AG10803 (cell line): ENCODE measurements at places on chromosomes 4 and X.
A peak's percentile ranks its signal among the peaks of the same experiment; 100 is the strongest.

DNA sequence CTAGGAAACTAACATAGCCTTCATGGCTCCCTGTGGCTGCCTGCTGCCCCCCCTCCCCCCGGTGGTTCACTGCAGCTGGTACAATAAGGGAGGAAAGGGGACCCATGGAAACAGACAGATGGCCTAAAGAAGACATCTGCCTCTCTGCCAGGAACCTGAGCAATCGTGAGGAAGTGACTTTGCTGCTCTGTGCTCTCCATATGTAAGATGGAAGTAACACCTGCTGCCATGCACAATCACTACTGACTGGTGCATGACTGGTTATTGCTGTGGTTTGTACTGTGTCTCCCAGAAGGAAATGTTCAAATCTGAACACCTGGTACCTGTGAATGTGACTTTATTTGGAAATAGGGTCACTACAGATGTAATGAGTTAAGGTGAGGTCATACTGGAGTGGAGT, 43.6 kb downstream of the CD99L2 start:
- no peak for DNase-seq

DNA sequence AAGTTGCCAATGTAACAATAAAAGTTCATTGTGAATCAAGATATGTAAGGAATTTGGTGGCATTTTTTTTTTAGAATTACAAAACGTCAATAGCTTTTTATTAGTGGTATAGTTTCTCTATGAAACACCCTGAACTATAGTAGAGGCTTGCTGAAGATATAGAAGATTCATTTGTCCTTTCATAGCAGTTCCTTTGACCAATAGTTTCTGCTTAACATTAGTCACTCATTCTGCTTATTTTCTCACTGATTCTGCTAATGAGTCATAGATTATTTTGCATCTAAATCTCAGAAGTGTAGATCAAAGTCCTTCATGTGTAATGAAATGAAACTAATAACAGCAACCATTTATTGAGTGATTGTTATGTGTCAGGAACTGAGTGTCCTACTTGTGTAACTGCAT, 205.0 kb upstream of the TET2 start:
- DNase-seq: no peak

DNA sequence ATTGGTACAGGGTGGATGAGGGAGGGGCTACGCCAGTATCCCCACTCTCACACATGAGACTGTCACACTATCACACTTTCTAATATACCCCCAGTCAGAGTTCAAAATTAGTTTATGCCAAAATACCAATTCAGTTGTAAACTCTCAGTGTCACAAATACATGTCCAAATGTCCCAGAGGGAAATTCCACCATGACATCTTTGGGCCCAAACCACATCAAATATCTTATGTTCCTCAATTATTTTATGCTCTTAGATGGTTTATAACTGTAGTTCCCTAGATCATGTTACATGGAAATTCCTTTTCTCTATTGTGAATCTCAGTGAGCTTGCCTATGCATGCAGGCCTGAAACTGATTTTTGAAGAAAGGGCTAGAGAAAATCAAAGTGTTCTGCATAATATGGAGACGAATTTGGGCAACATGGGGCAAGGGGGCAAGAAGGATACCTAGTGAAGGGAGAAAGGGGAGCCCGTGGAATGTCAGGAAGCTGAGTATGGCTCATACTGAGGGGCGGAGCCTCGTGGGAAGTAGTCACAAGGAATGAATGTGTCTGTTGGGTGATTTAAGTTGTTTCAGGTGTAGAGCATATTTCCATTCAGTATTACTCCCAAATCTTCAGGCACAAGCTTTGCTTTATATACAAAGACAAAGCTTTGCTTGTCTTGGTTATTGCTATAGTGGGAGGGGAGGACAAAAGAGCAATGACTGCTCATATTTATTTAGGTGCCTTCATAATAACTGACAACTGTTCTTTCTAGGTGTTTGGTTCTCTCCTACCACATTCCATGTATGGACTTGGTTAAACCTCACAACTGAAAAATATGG, 40.8 kb downstream of the CLNK start:
- DNase-seq: no peak

DNA sequence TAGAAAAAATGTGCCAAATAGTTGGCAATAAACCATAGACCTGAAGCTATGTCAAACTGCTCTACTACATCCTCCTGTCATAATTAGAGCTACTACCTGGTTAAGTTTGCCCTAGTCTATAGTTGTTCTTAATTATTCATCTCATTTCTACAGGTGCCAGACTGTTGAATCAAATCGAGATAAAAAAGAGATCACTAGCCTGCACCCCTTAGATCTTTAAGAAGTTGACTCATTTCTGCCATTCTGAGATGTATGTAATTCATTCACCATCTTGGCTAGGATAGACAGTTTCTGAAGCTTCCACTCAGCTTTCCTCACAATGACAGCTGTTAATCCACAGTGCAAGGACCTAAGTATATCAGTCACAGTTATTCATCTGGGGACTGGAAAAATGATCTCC, 452.1 kb upstream of the BOD1L1 start:
- DNase-seq: no peak

DNA sequence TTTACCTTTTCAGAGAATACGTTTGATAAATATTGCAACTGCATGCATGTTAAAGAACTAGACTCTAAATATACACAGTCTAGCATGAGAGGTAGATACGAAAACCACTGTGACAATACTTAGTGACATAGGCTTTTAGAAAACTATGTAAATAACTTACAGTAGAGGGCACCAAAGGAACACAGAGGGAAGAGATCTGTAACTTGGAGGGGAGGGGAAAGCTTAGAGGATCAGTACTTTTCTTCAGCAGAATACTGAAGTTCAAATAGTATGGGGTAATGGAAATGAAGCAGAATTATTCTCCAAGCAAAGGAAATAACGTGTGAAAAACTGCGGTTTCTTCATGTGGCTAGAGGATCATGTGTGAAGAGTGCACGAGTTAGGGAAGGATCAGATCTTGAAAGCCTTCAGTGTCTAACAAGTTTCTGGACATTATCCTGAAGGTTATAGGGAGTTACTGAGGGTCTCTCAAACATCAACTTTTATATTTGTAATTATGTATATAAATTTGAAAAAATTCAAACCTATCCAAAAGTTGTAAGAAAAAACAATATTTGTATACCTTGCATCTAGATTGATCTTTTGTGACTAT, 264.3 kb downstream of the NPFFR2 start:
- peak; percentile 69 for DNase-seq

GRCh38 chrX:153863251-153863991, 22.6 kb downstream of the L1CAM start:
- no peak for DNase-seq

DNA sequence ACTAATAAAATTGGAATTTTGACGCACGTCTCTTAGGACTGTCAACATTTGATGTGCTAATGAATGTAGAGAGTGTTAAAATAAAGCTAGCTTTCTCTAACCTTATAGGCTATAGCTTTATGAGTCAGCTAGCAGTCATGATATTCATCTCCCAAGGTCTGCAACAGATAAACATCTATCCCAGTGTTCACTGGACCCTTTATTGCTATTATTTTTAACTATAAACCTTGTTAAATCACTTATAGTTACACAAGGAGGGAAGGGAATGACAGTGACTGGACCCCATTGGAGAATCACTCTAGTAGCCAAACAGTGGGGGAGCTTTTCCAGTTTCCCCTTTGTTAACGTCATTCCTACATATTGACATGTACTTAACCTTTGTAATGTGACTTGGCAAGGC, 67.9 kb upstream of the SHISA3 start:
- no peak for DNase-seq

DNA sequence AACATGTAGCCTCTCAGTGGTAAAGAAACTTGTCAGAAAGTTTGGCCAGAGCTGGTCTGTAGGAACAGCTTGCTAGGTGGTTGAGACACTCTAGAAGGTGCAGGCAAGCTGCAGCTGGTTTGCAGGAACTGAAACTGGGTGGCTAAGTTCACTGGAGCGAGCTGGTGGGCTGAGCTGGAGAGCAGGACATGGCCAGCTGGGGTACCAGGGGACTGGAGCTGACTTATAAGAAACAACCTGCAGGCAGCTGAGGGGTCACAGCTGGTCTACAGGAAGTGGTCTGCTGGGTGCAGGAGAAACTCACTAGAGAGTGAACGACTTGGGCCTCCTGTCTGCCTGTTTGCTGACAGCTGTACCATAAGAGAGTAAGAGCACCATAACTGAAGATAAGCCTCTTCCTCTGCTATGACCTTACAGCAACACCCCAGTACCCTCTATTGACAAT, 157.1 kb upstream of the LNX1 start:
- no peak for DNase-seq

DNA sequence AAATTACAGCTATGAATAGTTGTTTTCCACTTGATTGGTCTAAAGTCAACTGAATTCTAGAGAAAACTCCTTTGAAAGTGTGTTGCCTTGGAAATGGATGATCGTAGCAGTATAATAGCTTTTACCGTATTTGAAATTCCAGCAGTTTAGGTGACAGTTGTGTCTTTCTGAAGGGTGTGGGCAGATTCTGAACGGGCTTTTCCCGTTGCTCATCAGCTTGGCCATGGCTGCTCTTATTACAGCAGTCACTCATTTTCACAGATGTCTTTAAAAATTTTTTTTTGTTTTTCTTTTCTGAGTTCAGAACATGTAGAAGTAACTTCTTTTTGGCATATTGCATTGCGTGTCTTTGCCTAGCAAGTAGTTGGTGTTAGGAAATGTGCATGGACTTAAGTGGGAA, 69.6 kb upstream of the SLC4A4 start:
- DNase-seq: peak; percentile 61

GRCh38 chrX:33160273-33160672, 51.1 kb downstream of the DMD start:
- DNase-seq: no peak

- no peak for DNase-seq
Measured at GRCh38 chr4:53548662-53549061, 42.6 kb downstream of the LNX1 start.
